Activated T-cell treated with anti-CD3 and anti-CD28 coated beads, Interleukin-2, amount 50 U/mL, for 4 hours (primary cell): ENCODE measurements at places on chromosomes 11 and 22.

GRCh38 chr11:64854534-64855502, 10.4 kb upstream of the CDC42BPG start:
- DNase-seq: peak; percentile 58

DNA sequence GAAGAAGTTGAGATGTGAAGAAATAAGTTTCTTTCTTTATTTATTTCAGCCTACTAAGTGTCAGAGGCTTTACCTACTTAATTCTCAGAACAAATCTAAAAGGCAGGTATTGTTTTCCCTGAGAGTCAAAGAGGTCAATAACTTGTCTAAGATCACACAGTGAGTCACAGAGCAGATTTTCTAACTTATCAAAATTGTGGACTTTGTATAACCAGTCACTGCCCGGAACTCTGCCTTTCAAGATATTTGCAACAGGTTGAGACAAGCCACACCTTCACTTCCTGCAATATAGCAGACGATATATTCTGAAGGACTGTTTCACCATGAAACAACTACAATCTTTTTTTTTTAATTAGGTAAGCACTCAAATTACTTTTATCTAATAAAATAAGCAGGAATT, 10.5 kb upstream of the MMP3 start:
- no peak for DNase-seq

DNA sequence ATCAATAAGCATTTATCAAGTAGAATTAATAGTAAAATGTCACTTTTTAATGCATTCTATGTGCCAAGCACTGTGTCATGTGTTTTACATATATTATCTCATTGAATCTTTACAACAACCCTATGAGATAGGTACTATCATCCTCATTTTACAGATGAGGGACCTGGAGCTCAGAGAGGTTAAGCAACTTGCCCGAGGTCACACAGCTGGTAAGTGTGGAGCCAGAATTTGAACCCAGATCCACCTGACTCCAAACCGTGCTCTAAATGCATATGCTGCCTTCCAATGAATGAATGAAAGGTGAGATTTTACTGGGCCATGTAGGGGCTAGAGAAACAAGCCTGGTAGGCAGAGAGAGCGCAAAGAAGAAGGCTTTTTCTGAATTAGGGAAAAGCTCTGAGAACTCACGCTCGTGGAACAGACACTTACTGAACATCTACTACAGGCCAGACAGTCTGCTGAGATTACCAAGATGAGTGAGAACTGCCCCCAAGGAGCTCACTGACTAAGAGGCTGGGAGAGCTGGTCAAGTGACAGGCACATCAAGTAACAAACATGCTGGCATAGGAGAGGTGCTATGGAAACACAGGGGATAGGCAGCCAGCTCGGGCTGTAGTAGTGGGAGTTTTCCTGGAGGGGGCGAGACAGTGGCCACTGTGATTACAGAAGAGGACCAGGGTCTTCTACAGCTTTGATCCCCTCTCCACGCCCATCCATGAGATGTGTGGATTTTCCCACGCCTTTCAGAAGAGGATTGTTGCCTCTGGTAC, 4.4 kb downstream of the ABCG4 start:
- DNase-seq: no peak

- no peak for DNase-seq
These were observed 17.0 kb downstream of the FADD start for GRCh38 chr11:70220136-70220535.

DNA sequence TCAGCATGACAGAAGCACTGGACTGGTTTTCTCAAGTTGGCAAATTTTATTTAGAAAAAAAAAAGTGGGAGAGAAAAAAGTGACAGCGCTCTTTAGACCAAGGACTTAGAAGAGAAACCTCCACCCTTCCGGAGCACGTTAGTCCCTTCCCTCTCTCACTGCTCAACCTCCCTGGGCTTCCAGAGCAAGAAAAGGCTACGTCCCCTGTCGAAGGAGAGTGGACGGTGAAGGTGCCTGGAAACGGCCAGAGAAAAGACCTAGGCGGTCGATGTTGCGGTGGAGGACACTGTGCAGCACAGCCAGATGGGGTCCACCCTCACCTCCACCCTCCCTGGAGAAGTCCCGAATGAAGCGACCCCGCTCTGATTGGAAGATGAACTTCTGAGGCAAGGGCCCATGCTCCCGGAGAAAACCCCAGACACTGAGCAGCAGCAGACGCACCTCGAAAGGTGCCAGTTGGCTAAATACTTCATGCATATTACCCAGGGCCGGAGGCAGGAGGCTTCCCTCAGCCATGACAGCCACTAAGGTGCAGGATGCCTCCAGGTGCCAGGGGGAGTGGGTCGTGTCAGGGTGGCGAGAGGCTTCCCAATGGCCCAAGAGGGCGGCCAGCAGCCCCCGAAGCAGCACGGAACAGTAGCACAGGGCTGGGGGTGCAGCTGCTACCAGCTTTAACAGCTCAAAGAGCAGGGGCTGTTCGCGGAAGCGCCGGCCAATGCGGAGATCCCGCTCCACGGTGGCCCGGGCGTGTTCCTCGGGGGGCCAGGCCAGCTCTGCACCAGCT, 604 bp upstream of the GANAB start:
- no peak for DNase-seq

DNA sequence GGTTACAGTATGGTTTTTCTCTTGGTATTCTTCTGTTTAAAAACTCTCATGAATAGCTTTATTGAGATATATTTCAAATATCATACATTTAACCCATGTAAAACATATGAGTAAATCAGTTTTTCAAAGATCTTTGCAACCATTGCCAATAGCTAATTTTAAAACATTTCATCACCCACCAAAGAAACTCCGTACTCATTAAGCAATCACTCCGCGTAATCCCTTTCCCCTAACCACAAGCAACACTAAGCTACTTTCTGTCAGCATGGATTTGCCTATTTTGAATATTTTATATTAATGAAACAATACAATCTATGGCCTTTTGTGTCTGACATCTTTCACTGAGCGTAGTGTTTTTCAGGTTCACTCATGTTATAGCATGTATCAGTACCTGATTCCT, 697.9 kb upstream of the ANO5 start:
- no peak for DNase-seq

DNA sequence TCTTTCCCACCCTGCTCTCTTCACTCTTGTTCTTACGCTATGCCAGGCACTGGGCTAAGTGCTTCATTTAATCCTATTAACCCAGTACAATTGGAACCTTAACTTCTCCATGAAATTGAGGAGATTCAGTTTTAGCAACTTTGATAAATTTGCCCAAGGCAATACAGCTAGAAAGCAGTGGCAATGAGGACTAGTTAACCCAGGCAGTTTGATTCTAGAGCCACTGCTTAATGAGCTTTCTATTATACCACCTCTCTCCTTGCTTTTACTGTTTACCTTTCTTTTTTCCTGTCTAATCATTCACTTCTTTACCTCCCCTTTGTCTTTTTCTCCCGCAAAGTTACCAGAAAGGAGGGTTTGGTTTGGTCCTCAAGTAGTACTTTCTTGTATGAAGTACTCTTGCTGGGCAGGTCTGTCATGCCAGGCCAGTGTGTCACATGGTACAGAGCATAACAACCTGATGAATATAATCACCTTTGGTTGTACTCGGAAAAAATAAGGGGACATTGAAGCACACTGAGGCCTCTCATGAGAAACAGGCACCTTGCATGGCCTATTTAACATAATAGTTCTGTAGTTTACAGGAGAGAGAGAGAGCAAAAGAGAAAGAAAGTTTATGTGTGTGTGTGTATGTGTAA, 70.6 kb downstream of the PDHX start:
- DNase-seq: no peak

DNA sequence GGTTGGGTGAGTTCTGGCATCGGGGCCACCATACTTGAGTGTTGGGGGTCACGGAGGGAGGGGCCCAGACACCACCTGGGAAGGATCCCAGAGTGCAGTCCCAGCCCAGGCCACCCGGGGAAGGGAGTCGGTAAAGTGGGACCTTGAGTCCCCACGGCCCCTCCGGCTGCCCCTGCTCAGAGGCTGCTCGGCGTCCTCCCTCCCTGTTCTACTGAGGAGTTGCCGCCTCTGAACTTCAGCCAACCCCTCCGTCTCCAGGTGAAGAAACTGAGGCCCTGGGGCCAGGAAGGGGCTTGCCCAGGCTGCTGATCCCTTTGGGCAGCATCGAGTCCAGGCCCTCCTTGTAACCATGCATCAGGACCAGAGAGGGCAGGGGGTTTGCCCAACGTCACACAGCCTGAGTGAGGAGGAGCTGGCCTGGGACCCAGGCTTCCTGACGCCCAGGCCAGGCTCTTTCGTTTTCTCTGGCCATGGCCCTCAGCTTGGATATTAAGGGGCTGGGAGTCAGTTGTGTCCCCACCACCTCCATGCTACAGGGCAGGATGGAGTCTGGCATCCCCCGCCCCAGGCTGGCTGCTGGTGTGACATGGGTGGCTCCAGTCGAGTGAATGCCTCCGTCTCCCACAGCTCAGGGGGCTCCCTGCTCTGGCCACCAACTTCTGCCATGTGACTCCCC, 1.3 kb downstream of the PARVG start:
- no peak for DNase-seq

- DNase-seq: no peak
These were observed 2.8 kb downstream of the HTR3A start for GRCh38 chr11:113977701-113978100.

DNA sequence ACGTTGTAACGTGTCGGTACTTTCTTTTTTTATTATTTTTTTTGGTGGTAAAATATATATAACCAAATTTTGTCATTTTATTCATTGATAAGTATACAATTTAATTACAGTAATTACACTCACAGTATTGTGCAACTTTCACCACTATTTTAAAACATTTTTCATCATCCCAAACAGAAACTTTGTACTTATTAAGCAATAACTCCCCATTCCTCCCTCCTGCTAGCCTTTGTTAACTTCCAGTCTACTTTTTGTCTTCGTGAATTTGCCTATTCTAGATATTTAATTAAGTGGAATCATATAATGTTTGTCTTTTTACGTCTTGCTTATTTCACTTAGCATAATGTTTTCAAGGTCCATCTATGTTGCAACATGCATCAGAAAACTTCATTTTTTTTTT, 58.5 kb downstream of the STIM1 start:
- DNase-seq: no peak

GRCh38 chr22:42356533-42356932, 75.7 kb downstream of the NFAM1 start:
- no peak for DNase-seq

DNA sequence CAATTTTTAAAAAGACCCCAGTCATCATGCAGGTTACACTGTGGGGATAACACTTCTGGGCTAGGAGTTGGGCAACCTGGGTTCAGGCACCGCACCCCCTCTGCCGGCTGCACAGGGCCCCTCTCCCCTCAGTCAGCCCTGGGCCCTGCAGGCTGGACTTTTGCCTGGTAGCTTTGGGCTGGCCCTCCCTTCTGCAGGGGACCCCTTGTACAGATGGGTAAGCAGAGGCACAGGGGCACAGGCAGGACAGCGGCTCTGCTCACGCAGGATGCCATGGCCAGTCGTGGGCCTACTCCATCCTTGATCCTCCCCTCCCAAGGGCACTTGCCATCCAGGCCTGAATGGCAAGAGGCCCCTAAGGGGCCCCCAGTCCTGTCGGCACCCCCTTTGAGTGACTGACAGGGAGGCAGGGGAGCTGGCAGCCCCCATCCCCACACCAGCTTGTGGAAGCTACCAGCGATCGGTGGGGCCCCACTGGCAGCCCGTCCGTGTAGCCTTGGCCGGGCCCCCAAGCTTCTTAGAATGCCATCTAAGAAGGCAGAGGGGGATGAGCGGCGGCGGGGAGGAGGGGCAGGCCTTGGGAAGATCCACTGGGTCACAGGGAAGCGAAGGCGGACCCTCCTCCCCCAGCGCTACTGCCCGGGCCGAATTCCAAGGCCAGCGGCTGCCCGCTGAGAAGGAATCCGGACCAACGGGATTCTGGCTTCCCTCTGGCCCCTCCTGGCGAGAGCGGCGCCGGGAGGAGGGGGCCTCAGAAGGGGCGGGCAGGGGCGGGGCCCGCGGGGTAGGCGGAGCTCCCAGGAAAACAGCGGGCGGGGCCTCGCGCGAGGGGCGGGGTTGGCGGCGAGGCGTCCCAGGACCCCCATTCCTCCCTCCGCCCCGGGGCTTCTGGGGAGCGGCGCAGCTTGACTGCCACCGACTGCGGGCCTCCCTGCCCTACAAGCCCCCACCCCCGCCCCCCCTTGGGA, 6.8 kb upstream of the CHKA start:
- DNase-seq: no peak

- no peak for DNase-seq
These were observed 42.2 kb downstream of the PPFIA1 start for GRCh38 chr11:70312401-70313357.

DNA sequence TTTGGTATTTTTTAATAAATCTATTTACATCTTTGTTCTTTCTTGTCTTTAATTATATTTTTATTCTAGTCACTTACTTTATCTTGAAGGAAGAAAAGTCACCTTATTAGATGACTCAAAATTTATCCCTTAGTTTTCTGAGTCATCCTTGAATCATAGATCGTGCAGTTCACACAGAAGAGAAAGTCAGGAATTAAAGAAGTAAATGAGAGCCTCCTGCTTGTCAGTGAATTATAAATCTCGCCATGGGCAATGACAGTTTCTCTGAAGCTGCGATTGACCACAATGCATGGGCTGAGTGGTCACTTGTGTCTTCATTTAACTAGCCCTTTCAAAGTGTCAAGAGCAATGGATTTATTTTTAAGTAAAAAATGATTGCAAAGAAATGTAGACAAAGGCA, 91.2 kb downstream of the LUZP2 start:
- no peak for DNase-seq

GRCh38 chr22:46696229-46696518, 41.9 kb downstream of the CERK start:
- DNase-seq: no peak

DNA sequence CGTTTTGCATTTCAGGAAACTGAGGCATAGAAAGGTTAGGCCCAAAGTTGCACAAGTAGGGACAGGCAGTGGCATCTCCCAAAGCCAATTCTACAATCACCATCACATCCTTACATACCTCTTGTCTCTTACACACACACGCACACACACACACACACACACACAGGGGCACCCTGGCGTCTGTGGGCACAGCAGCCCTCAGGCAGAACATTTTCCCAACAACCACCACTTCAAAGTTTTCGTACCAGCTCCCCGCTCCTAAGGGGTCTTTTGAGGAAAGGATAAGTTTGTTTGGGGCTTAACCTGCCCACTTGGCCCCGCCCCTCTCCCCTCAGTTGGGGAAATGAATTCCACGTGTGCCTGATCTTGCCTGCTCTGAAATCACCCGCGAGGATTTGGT, 14.7 kb upstream of the LRRC32 start:
- DNase-seq: no peak

DNA sequence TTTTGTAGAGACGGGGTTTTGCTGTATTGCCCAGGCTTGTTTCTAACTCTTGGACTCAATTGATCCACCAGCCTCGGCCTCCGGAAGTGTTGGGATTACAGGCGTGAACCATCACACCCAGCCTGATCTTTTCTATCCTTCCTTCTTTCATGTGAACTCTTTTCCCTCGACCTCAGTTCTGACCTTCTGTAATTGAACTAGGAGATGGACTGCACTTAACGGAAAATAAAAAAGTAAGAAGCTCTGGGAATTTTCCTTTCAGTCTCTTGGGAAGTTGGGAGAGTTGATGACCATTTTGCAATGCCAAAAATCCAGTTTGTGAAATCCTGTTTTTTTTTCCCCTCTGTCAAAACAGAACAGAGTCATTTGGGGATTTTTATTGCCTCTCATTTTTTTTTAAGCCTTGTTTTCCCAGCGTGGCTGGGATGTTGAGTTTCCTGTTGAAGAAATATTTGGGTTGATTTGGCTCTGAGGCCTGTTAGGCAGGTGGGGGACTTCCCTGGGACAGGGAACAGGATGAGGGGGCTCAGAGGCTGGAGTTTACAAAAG, 26.9 kb upstream of the CYB5R3 start:
- DNase-seq: no peak
